SK-N-MC (cell line): ENCODE measurements at places on chromosomes 5 and 9.

DNA sequence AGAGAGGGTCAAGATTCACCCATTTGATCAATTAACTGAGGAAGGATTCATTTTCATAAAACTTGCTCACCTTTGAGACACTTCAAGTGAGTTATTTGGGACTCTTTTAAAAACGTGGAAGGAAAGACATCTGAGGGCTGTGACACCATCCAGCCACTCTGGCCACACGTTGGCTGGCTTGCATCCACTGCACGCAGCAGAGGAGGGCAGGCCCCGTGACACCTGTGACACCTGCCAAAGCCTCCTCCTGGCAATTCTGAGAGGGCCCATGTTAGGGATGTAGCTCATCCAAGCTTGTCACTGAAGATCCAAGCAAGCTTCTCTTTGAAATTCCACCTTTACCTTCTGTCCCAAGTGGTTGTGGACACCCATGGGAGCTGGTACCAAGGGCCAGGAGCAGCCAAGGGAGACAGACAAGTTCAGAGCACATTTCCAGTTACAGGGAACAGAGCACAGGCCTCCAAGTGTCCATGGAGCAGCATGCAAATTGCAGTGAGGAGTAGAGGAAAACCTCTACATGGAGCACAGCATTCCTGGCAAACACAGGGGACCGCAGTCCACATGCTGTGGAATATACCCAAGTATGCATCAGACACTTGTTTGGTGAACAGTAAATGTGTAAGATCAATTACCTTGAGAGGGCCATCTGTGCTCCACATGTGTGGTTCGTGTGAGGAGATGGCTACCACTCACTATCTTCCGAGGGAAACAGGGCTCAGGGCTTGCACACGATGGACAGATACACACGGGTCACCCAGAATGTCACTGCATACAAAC lies 4.8 kb downstream of the PRSS3 start:
- DNase-seq: no peak

DNA sequence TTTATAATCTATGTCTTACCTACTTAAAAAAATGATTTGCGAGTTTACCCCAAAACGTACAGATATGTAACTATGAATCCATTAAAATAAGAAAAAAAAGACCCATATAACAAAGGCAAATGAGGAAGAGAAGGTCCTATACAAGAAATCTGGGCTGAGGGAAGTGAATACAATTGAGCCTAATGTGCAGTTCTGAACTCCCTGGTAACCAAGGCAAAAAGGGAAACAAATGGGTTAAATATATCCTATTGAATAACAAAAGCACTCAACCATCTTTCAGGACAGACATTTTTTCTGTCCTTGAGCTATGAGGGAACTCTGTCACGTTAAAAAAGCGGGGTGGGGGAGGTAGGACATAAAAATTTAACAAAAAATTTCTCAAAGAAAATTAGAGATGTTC lies 78.6 kb downstream of the PTPN3 start:
- no peak for DNase-seq

DNA sequence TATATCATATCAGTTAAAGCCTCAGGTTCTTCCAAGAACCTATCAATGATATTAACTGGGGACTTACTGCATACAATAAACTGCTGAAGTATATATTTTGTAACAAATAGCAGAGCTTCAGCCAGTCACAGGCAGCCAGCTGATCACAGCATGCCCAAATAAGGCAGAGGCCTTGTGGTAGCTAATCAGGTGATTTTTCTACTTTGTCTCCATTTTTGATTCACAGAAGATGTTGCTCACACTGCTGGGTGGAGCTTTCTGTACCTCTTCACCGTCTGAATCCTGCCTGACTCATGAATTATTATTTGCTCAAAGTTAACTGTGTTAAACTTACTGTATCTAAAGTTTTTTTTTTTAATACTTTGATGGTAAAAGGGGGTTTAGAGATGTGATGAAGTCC lies 357.4 kb downstream of the PSAT1 start:
- DNase-seq: no peak

GRCh38 chr5:141513627-141514329 lies 24.9 kb downstream of the PCDHGC5 start:
- no peak for DNase-seq

DNA sequence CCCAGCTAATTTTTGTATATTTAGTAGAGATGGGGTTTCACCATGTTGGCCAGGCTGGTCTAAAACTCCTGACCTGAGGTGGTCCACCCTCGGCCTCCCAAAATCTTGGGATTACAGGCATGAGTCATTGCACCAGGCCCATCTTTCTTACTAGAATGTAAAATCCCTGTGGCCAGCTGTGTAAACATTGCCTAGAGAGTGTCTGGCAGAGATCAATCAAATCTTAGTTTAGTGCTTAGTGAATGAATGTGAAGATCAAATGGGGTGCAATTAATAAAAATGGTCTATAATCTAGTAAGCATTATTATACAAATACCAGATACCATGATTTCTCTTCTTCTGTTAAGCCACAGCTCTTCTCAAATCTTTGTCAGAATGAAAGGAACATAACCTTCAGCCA lies 289.9 kb downstream of the KCTD16 start:
- no peak for DNase-seq

GRCh38 chr9:112894041-112894440 lies 3.4 kb upstream of the SLC46A2 start:
- DNase-seq: no peak

DNA sequence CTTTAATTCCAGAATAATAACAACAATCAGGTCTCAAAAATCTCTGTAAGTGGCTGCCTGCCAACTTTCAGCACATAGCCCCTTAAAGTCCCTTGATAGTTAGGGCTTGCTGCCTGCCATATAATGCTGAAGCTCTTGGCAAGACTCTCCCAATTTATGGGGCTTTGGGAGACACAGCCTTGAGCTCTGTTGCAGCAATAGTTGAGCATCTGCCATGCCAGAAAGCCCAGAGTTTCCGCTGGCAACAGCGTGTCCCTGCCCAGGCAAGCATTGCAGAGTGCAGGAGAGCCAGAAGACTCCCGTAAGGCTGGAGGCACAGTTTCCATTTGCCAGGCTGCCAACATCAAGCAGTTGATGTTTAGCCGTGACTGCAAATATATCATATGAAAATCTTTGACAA lies 678.5 kb upstream of the NUDT12 start:
- DNase-seq: no peak

DNA sequence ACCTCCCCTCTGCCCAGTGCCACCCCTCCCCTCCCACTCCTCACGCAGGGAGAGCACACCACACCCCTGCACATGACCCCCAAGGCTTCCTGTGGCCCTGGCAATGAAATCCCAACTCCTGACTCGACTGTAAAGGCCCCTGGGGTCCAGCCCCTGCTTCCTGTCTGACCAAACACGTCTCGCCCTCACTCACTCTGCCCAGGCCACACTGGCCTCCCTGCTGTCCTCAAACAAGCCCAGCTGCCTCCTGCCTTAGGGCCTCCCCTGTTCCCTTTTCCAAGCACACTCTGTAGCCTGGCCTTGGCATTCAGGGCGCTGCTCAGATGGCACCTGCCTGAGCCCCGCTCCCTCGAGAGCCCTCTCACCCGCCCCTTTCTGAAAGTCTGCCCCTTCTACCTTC lies 42.4 kb downstream of the HK3 start:
- no peak for DNase-seq

- DNase-seq: no peak
Observed at GRCh38 chr5:5183189-5183699, 43.1 kb downstream of the ADAMTS16 start.

- no peak for DNase-seq
Observed at GRCh38 chr9:77854258-77854915, 177.2 kb downstream of the GNAQ start.

DNA sequence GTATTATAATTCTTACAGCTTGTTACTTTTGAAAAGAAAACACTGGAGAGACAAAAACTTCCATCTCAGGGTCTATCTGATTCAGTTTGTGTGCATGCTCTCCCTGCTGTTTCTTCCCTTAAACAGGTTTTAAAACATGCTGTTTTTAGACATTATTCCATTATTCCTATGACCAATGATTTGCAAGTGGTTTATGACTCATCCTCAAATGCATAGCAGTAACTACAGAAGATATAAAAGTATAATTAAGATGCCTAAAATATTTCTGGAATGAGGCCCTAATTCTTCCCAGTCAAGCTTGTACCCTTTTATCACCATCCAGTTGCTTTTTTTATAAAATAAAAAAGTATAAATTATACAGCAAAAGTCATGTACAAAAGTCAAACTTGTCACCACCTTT lies 3.7 kb downstream of the DTWD2 start:
- DNase-seq: no peak

GRCh38 chr5:83711982-83712601 lies 8.6 kb downstream of the HAPLN1 start:
- no peak for DNase-seq

GRCh38 chr5:133348406-133348805 lies 263.9 kb downstream of the FSTL4 start:
- DNase-seq: no peak

DNA sequence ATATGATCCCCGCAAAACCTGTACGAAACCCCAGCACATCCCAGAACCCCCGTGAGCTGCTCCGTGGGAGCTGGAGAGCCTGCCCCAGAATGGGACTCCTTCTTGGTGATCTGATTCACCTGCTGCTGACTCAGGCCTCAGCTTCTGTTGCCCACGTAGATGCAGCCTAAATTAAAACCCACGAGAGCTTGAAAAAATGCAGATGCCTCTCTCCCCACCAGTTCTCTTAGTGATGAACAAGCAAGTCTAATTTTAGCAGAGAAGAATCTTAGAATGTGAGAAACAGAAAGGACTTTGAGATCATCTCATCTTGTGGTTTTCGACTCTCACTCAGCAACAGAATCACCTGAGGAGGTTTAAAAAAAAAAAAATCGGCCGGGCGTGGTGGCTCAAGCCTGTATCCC lies 57.6 kb downstream of the TMOD1 start:
- DNase-seq: no peak

GRCh38 chr5:158086856-158087255 lies 227.9 kb upstream of the CLINT1 start:
- DNase-seq: no peak

- DNase-seq: no peak
Observed at GRCh38 chr5:167533814-167534795, 757.3 kb upstream of the WWC1 start.

DNA sequence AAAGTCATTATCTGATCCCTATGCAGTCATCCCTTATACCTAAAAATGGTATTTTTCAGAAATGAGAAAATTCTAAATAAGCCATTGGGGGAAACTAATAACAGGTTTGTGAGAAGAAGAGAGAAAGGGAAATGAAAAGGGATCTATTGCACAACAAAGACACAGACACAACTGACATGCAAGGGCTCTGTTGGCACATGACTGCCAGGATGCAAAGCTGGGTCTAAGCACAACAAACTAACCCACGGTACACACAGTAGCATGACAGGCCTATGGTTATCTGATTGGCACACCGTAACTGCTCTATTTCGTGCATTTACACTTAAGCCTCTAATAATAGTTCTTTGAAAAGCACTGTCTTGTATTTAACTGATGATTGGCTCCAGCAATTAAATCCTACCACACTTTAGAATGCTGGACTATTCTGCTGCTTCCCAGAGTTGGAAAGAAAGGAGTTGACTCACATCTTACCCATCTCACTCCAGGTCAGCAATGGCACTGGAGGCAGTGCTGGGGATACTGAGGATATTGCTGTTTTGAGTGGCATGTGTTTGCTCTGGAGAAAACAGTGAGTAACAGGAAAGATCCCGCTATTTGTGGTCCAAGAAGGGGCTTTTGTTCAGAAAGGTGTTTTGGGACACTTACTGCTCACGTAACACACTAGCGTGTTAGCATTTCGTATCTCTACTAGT lies 328.3 kb downstream of the GLIS3 start:
- no peak for DNase-seq

GRCh38 chr9:17068671-17069070 lies 66.2 kb upstream of the CNTLN start:
- DNase-seq: no peak

DNA sequence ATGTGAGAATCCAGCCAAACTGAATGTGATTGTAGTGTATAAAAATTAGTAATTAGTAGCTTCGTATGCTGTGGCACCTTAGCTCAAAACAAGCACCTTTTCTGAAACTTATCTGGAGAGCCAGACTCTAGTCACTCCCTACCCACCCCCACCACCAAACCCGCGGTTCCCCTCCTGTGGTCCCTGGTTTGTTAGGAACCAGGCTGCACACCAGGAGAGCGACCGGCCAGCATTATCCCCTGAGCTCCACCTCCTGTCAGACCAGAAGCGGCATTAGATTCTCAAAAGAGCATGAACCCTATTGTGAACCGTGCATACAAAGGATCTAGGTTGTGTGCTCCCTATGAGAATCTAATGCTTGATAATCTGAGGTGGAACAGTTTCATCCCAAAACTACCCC lies 498.6 kb downstream of the CHSY3 start:
- DNase-seq: no peak

GRCh38 chr5:168184103-168184502 lies 107.3 kb upstream of the WWC1 start:
- no peak for DNase-seq

DNA sequence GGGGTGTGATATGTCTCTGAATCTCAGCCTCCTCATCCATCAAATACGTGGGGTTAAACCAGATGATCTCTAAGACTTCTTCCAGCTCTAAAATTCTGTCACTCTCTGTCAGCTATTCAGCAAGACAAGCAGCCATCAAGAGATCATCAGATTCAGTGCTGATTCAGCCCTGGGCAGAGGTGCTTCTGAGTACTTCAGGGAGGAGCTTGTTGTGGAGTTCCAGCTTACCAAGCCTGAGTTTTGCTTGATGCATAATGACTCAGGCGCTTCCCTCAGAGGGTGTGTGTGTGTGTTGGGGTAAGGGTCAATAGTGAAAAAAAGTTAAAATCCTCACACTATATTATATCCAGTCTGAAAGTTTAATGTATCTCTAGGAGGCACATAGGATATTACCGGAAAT lies 29.6 kb upstream of the TAF1L start:
- no peak for DNase-seq

- DNase-seq: peak; percentile 8
Observed at GRCh38 chr9:105503881-105504280, 54.0 kb upstream of the FKTN start.

GRCh38 chr9:110668570-110669167 lies at the start of gene MUSK:
TSS of gene MUSK (plus strand) at chr9:110668791. CDS start at chr9:110668905, 114 bp downstream.
- no peak for DNase-seq

GRCh38 chr5:135461481-135462151 lies 9.5 kb upstream of the TIFAB start:
- no peak for DNase-seq

DNA sequence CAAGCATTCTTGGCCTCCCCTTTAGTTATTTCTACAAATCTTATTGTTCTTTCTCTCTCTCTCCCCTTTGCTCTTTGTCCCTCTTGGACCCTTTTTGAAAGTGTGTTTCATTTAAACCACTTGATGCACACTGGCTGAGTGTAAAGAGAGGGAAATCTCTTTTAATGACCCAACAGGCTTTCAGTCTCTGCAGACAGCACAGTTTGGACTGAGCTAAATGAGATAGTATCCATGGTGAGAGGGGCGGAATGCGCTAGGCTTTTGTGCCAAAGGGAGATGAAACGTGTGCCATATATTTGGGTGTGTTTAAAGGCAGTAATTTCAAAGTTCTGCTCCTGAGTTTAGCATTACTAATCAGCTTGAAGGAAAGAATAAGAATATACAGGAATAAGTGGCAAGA lies 184.9 kb downstream of the PCSK1 start:
- DNase-seq: no peak

- DNase-seq: no peak
Observed at GRCh38 chr5:82397741-82398320, 119.7 kb upstream of the RPS23 start.

GRCh38 chr9:129719135-129719534 lies 33.7 kb downstream of the PTGES start:
- no peak for DNase-seq

- no peak for DNase-seq
Observed at GRCh38 chr5:95237324-95237723, 47.6 kb downstream of the MCTP1 start.

GRCh38 chr9:279674-280073 lies 65.0 kb downstream of the DOCK8 start:
- DNase-seq: no peak
